ENCODE measurements at places on chromosomes 1 and 21.

DNA sequence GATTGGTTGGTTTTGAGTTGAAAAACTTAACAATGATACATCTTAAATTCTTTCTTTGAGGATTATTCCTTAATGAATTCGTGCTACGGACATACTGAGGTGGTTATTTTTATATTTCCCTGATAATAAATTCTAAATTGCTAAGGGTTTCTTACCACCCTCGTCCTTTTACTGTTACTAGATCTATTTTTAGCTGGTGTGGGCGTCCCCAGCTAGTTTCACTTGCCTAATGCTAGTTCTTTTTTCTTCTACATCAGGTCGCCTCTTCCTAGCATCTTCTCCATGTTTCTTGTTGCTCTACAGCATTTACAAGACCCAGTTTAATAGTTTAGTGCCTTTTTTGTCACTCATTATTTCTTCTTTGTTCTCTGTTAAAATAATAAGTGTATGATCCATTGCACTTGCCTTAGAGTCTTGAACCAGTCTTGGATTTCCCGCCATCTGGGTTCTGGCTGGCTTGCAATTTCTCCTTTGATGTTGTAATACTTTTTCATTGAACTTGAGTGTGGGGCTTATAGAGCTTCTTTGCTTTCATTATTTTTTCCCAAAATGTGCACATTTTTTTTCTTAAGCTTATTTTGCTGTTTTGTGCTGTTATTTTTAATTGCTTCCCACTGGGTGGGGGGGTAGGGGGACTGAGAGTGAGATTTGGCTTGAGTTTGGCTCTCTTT is 677 bp upstream of the HSD11B1 start:
- no peak for DNase-seq

DNA sequence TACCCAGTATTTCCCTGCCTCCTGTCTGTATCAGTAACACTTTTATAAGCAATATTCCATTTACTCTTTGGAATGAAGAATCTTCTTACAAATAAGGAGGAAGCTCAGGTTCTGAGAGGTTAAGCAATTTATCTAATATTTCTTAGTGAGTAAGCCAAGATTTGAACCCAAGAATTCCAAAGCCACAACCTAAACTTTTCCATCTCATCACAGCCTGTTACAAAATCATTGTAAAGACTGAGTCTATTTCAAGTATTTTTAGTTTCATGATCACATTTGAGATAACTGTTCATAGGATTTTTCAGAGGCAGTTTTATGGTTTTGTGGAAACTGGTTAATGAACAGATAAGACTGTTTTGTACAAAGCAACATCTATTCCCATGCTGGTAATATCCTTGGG is 29.8 kb upstream of the HHAT start:
- DNase-seq: no peak

DNA sequence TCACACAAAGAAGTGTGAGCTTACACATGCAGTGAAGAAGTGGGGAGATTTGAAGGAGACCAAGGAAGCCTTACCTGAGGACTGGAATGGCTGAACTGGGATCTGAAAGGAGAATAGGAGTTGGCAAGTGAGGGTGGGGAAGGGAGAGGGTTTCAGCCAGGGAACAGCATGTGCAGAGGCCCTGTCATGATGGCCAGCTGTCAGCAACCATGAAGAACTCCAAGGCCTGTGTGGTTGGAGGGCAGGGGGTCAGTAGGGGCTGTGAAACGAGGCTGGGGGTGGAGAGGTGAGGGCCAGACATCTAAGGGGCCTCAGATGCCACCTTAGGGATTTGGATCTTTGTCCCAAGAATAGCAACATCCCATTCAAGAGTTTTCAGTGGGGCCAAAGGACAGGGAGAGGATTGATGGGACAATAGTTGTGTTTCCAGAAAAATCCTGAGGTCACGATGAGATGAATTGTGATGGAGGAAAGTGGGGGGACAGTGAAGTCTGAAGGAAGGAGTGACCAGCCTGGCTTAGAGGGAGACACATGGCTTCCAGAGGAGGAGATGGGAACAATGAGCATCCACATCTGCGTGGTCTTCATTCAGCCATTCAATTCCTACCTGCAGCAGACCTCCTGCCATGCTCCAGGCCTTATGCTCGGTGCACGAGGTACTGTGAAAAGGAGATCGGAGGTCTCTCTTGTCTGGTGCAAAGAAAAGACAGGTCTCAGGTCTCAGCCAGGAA is 187.6 kb downstream of the MATN1 start:
- DNase-seq: no peak

- no peak for DNase-seq
Observed at GRCh38 chr1:230824551-230824918, 43.8 kb downstream of the C1orf198 start.

GRCh38 chr1:50841791-50842387 is 118.2 kb downstream of the FAF1 start:
- no peak for DNase-seq

- DNase-seq: no peak
Observed at GRCh38 chr1:89907727-89908212, 86.9 kb downstream of the LRRC8D start.

DNA sequence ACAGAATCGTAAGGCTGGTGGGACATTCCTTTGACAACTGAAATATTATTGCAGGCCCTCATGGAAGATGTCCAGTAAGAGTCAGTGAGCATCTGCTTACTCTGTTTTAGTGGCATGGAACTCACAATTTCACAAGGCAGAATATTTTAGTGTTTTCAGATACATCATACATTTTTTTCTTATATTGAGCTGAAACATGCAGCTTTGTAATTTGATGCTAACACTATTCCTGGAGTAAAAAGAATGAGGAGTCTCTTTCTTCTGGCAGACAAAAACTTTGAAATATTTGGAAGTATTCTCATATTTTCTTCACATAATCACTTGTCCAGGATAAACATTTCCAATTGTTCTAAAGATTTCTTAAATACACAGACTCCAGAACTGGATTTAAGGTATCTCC is 17.7 kb downstream of the CLDN17 start:
- no peak for DNase-seq

GRCh38 chr1:206823727-206824126 is 41.7 kb upstream of the IL20 start:
- DNase-seq: no peak

DNA sequence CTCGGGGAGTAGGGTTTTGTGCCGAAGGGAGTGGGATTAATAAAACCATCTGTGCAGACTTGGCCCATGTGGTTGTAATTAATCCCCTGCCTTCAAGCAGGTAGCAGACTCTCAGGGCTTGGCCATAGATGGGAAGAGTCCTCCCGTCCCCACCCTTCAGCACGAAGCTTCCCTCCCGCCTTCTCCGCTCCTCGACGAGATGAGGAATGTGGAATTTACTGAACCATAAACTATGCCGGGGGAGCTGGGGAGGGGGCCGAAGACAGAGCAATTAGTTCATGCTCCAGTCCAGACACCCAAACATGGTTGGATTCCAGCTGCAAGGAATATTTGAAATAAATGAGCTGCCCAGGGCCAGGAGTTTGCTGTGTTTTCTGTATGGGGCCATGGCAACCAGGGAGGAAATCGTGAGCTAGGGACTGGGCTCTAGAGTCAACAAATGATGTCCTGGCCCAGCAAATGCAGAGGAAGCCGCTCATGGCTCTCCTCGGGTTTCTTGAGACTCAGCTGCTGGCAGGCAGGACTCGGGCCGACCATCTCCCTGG is 78.8 kb downstream of the SPSB1 start:
- no peak for DNase-seq

DNA sequence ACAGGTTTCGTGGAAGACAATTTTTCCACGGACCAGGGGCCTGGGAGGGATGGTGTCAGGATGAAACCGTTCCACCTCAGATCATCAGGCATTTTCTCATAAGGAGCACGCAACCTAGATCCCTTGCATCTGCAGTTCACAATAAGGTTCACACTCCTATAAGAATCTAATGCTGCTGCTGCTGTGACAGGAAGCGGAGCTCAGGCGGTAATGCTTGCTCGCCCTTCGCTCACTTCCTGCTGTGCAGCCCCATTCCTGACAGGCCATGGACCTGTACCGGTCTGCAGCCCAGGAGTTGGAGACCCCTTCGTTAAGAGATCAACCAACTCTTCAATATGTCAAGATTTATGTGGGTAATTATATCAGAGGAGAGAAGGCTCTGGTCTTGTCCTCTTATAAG is 3.3 kb upstream of the DHX9 start:
- DNase-seq: no peak

- no peak for DNase-seq
Observed at GRCh38 chr1:8598060-8598724, 219.2 kb downstream of the RERE start.

DNA sequence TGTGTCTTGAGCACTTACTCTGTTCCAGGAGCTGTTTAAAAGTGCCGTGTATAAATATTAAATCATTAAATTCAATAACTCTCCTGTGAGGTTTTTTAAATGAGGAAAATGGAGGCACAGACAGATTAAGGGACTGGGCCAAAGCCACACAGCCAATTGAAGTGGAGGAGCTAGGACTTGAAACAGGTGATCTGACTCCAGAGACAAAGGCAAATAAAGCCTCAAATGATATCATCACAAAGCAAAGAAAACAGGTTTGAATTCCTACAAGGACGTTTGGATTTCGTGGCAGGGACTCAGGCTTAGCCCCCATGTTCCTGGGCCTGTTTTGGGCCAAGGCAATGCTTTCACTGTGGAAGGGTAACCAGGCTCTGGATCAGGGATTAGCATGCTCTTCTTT is 45.2 kb upstream of the DMBX1 start:
- DNase-seq: no peak

GRCh38 chr1:109267743-109268300 is 15.1 kb downstream of the PSRC1 start:
- no peak for DNase-seq

DNA sequence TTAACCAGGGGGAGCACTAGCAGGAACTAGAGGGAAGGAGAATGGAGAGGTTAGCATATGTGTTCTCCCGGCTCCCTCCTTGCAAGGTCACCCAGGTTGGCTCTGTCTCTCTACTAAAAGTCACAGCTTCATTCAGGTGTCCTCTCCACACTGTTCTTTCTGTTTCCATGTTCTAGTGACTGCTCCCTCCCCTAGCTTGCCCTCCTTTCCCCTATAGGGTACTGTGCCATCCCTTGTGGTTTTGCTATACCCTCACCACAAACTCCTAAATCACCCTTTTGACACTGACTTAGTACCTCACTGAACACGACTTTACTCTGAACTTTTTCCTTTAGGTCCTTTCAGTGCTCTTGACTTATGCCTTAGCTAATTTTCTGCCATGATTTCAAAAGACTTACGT is 389.3 kb downstream of the ST6GALNAC3 start:
- no peak for DNase-seq

GRCh38 chr1:19800076-19800804 is 524 bp upstream of the TMCO4 start:
- DNase-seq: peak; percentile 53

DNA sequence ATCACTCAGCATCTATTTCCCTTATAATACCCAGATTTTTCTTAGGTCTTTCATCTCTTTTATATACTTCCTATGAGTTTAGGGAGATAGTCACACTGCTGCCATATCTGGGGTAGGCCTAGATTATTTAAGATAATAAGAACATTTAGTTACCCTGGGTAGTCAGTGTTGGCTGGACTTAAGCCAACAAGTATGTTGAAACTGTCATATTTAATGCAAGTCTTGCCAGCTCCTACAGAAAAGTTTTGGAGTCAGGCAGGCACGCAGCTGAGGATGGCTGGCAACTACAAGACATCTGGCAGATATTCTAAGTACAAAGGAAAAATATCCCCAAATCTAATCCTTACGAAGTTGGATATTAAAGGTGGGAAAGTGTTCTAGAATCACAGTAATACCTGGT is 19.2 kb upstream of the DEPDC1 start:
- no peak for DNase-seq

- no peak for DNase-seq
Observed at GRCh38 chr1:154833841-154834240, 36.2 kb downstream of the KCNN3 start.

DNA sequence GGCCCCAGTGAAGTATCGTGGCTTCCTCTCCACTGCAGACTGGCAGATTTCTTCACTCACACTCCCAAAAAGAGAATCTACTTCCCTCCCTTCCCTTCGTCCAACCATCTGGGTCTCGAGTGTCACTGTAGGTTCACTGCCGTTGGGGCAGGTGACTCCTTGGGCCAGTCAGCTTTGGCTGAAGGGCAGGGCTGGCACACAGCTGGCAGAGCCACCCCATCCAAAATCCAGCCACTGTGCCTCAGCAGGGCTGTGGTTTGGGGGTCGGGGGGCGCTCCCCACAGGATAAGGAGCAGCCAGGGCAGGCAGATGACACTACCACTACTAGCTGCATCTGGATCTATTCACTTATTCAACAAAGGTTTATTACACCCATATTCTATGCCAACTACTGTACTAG is 9.8 kb downstream of the PINK1 start:
- DNase-seq: no peak

- no peak for DNase-seq
Observed at GRCh38 chr1:236733653-236734052, 47.4 kb downstream of the ACTN2 start.

DNA sequence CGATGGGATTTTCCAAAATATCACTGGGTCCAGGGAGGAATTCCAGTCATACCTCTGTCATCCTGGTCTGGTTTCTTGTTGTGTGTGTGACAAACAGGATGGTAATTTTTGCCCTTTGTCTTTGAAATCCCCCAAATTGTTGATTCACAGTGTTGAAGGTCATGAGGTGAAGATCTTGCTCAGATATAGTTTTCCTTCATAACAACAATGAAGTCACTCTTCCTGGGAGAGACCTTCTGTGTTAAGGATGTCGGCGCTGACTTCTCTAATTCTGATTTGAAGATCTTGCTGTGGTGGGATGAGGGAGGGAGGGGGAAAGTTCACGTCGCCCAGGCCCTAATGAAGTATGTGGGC is 32.2 kb upstream of the MPZL1 start:
- DNase-seq: no peak

DNA sequence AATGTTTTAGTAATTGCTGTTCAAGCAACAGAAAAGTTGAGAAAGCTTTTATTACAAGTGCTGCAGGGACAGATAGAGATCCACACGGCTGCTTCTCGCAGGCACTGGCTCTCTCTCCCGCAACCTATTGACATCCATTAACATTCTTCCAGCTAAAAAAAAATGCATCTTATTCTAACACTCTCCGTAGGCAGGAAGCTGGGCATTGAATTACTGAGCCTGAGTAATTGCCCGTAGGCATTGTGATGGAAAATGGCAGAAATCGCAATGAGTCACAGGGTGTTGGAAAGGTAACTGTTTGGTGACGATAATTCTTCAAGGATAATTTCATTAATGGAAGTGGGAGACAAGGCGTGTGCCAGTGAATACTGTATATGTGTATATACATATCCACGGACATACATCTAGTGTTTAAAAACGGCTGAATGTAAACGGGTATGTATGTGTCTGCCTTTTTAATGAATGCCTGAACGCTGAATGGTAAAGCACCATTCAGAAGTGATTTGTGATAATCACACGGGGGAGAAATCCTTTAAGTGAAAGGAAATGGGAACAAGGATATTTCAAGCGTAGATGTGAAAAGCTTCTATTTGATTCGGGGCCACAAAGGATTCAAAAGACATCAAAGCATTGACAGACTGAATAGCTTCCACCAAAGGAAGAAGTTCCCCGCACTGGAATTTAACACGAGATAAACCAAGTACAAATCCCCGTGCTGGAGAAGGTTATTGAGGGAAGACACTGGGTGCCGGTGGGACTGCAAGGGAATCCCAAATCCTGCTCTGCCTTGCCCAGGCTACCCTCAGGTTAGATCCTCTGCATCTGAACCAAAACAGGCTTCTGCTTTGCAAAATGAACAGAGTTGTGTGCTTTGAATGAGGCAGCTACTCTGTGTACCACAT is 567.2 kb downstream of the NPHP4 start:
- DNase-seq: no peak

Data from central memory CD4-positive, alpha-beta T cell (primary cell).